DMS 273 treated with DMSO at 0.1 percent for 48 hours (cell line): ENCODE measurements at places on chromosomes 1 and 21.
A peak's percentile ranks its signal among the peaks of the same experiment; 100 is the strongest.

GRCh38 chr1:153099461-153100045 lies 5.2 kb upstream of the SPRR2E start:
- DNase-seq = no peak

- no peak for DNase-seq
Measured at GRCh38 chr1:59169703-59170102, 127.2 kb upstream of the FGGY start.

DNA sequence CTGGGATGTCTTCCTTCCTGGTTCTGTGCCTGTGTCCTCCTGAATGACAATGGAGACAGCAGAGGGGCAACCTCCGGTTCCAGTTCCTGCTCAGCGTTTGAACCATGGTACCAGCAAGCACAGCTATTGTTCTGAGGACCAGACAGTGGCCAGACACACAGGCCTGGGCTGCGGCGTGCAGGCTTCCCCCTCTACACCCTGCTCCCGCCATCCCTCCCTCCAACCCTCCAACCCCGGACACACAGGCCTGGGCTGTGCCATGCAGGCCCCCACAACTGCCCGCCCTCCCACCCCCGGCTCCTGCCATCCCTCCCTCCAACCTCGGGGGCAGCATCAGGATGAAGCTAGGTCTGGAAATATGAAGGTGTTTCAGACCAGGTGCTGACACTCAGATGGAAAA lies 5.6 kb upstream of the MEGF6 start:
- DNase-seq = no peak

- DNase-seq = no peak
Measured at GRCh38 chr1:43234267-43234666, 35.5 kb upstream of the TMEM125 start.

DNA sequence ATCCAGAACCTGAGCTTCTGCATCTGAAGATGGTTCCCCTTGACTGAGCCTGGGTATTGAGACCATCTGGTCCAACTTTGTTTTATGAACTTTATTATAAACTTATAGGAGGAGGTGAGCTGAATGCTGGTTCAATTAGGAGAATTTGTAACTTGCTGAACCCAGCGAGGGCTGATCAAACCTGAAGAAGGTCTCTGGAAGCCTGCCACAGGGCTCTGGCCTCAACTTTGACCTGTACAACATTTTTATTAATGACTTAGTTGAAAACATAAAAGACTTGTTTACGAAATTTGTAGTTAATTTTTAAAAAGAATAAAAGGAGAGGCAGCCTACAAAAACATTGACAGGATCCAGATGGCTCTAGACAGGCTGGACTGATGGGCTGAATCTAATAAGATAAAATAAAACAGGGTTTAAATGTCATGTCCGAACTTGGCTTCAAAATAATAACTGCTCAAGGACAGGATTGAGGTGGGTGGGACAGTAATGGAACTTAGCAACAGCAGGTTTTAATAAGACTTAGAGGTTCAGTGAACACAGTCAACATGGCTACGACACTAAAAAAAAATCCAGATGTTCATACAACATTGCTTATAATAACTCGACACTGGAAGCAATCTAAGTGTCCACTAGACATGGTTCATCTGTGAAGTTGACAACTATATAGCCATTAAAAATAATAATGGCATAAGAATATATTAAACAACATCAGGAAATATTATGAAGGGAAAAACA lies 53.4 kb upstream of the GJB5 start:
- no peak for DNase-seq

DNA sequence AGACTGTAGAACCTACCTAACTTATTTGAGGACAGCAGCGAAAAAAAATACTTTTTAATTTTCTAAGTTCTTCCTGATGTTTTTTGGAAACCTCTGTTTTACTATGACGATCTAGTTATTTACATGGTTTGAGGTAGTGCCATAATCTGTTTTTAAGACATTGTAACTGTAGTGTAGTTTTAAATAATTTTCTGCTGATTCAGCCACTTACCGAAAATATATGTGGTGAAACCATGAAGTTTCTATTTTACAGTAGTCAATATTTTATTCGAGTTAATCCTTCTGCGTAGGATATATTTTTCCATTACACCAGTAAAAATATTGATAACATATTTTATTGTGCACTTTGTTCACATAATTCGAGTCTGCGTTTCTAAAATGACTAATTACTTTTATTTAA lies 121.7 kb upstream of the RRP15 start:
- DNase-seq = no peak

DNA sequence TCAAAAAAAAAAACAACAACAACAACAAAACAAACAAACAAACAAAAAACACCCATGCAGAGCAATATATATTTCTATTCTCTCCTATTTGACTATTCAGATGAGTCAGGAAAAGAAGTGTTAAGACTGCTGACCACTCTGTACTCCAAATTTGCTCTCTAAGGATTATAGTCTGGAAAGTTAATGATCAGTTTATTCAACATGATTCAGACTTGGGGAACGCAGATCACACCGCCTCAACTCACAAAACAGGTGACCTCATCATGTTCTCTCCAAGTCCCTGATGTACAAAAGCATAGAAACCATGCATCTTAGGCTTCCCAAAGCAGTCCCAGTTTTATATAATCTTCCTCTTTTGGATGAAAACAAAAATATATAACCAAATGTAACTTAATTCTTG lies 51.9 kb upstream of the PRRC2C start:
- DNase-seq = no peak

DNA sequence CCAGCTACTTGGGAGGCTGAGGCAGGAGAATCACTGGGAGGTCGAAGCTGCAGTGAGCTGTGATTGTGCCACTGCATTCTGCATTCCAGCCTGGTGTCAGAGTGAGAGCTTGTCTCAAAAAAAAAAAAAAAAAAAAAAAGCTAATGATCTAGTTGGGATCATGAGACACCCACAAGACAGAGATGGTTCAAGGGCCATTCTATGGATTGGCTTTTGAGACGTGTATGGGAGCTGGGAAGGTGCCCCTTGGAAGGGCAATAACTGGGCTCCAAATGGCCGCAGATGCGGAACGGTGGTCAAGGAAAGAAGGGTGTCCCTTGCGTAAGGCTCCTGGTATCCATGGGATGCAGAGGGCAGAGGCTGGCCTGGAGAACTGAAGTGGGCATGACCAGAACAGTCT lies 6.8 kb upstream of the ADAM15 start:
- no peak for DNase-seq

DNA sequence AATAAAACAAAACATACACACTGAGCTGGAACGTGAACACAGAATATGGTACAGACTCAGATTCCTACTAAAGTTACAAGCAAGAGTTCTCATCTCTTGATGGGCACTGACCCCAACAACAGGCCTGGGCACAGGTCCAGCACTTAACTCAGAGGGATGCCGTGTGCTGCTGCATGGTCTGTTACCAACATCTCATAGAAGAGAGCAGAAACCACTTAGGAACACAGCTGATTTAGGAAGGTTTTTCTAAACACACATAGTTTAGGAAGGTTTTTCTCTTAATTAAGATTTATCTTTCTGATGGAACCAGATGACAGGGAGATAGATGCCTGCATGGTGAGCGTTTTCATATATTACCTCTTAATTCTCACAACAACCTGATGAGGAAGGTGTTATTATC lies 1.5 kb downstream of the GCLM start:
- peak; percentile 56 for DNase-seq

- DNase-seq = no peak
Measured at GRCh38 chr21:15272591-15272990, 207.8 kb upstream of the NRIP1 start.

GRCh38 chr1:47991187-47991586 lies 6.0 kb downstream of the TRABD2B start:
- DNase-seq = no peak

DNA sequence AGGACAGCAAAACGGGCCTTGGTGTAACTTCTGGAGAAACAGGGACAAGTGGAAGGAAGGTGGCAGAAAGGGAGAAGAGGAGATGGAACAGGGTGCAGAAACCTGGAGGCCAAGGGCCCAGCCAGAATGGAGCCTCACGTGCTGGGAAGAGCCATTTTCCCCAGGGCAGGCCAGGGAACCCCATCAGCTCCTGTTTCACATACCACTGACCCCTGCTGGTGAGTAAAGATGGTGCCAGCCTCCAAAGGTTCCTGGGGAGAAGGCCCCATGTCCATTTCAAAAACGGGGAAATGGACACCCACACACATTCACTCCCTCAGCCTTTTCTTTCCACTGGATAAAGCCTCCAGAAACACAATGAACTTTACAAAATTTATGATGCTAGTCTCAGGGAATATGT lies 57.6 kb upstream of the JUN start:
- no peak for DNase-seq

DNA sequence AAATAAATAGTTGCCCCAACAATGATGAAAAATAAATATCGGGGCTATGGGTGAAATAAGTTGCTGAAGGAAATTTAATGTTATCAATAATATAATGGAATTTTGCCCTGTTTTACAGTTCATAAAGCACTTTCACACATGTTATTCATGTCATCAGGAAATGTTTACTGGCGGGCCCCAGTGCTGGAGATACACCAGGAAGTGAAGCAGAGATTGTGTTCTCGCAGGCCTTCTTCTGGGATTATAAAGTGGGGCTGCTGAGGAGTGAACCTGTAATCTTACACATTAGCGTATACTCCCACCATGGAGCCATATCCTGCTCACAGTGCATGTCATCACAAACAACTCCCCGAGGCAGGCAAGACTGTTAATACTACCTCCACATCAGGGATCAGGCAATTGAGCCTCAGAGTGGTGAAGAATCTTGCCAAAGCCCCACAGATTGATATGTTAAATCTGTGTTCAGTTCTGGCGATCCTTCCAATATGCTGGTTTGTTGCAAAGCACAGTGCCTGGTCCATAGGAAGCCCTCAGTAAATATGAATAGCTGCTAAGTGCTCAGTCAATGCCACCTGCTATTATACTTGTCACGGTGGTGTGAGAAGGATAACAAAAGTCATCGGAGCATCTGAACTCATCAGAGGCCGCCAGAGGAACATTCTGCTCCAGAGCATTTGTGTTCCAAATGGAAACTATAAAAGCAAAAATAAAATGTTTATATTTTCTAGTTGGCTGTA lies 104.4 kb upstream of the UBE2U start:
- no peak for DNase-seq

GRCh38 chr1:94048413-94049164 lies 72.4 kb downstream of the ABCA4 start:
- no peak for DNase-seq

DNA sequence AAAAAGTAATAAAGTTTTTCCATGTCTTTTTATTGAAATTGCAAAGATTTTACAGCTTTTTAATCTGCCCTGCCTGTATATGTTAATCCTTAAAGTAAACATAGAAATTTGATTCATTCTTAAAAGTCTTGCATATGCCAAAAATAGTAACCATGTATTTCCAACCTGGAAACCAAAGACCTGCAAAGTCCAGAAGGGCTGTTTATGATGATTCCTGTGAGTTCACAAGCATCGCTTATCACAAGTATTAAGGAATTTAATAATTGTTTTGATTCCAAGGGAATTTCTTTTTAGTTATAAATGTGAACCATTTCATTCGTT lies 199.1 kb downstream of the PTPRC start:
- no peak for DNase-seq

GRCh38 chr1:7221826-7222694 lies 436.8 kb downstream of the CAMTA1 start:
- DNase-seq = no peak

DNA sequence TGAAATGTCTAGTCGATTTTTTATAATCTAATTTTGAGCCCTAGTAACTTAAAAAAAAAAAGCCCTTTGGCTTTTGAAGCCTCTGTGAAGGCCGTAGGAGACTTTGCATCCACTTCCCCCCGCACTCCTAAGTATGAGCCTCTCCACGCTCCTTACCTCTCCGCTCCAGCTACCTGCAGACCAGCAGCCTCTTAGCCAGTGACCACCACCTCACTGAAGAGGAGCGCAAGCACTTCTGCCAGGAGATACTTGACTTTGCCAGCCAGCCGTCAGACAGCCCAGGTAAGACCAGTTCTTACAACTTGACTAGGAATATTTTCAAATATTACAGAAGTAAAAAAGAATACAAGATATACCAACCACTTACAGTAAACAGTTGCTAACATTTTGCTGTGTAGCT lies 27.4 kb upstream of the PWP2 start:
- no peak for DNase-seq

GRCh38 chr1:1927751-1928150 lies 8.7 kb upstream of the TMEM52 start:
- DNase-seq = no peak

- no peak for DNase-seq
Measured at GRCh38 chr1:50634251-50634650, 211.0 kb upstream of the DMRTA2 start.

DNA sequence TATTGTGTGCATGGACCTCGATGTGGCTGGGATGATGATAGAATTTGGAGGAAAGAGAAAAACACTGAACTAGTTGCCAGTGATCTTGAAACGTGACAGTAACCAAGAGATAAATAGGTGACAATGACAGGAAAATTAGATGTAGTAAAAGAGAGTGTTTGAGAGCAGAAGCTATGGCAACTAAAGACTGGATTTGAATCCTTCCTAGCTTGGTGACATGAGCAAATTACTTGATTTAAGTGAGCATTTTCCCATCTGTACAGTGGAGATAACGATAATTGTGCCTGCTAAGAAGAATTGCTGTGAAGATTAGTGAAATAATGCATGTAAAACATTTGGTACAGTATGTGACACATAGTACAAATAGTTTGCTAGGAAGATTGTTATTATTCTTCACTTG lies 12.7 kb downstream of the TTC3 start:
- DNase-seq = no peak

- no peak for DNase-seq
Measured at GRCh38 chr1:54668567-54668966, 27.0 kb downstream of the MROH7 start.

DNA sequence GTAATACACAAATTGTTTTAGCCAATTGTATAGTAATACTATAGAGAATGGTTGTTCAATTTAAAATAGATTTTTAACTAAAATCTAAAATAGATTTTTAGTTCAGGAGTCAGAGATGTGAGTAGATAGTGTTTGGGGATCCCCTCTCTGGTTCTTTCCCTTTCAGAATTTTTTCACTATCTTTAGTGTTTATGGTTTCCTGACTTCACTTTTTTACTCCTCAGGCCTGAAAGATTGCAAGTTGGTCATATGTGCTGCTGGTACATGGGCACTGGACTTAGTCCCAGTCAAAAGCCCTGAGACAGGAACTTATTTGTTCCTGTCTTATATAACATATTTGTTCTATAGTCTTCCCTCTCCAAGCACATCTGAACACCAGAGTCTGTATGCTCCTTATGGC lies 96.8 kb upstream of the ATP1B1 start:
- no peak for DNase-seq

- no peak for DNase-seq
Measured at GRCh38 chr21:36694031-36694515, 4.8 kb upstream of the SIM2 start.

DNA sequence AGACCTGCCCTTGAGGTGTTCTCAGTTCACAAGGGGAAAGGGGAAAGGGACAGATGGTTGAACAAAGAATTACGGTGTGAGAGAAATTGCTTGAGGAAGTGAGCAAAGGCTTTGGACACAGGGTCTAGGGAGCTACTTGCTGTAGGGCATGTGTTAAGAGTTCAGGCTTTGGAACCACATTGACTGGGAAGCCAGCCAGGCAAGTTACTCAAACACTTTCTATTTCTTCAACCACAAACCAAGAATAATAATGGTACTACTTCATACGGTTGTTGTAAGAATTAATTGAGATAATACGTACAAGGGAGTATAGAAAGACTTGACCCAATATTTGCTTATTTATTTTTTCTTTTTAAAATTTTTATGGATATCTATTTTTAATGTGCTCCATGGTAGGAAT lies 26.6 kb downstream of the AK4 start:
- DNase-seq = peak; percentile 93
